ENCODE measurements at places on chromosomes 5 and 9.

DNA sequence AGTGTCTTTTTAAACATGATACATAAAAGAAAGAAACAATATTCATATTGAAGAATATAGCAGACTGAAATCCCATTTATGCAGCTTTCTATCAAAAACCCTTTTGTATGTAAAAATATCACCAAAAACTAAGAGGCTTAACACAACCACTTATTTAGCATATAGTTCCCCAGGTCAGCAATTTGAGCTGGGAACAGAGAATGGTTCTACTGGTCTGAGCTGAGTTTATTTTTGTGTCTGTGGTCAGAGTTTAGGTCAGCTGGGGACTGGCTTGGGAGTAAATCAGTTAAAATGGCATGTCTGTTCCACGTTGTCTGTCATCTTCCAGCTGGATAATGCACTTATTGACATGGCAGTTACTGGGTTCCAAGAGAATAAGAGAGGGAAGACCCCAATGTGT lies 165.0 kb downstream of the TMEM232 start:
- no peak for DNase-seq

- DNase-seq, result no peak
Measured at GRCh38 chr5:139925216-139925562, 117.9 kb downstream of the NRG2 start.

DNA sequence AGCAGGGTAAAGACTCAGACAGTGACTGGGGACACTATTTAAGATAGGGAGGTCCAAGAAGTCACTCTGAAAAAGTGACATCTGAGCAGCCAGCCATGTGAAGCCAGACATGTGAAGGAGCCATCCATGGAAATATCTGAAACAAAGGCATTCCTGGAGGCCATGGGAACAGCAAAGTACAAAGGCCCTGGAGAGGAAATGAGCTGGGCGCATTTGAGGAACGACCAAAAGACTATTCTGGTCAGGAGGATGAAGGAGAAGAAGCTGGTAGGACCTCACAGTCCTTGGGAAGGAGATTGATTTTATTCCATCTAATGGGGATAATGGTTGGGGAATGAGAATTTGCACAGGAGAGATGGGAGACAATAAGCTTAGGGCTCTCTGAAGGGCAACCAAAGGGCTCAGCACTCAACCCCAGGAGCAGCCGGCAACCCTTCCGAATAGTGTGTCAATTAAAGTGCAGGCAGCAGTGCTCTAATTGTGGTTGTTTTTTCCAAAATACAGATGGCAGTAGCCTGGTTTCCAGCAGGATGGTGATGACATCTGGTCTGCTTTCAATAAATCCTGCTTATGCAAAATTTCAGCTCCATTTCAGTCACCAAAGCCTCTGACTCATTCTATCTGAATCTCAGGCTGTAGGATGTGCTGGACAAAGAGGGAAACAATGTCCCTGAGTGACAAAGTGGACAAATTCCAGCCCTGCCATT lies 26.7 kb downstream of the FOXI1 start:
- DNase-seq, result no peak

DNA sequence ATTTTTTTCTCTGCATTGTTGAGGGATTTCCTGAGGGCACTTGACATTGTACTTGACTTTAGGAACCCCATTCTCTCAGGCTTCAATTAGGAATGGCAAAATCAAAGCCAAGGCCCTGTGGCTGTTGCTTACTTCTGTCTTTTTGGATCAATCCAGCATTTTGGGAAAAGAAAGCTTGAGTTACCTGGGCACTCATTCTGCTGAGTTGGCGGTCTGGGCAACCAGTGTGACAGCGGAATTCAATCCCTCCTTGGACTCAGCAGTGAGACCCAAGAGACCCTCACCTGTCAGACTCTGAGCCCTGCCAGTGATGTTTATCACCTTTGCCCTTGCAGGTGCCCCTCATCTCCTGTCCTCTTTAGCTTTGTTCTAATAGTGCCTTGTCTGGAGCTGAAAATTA lies 225.3 kb downstream of the PAPPA start:
- no peak for DNase-seq

DNA sequence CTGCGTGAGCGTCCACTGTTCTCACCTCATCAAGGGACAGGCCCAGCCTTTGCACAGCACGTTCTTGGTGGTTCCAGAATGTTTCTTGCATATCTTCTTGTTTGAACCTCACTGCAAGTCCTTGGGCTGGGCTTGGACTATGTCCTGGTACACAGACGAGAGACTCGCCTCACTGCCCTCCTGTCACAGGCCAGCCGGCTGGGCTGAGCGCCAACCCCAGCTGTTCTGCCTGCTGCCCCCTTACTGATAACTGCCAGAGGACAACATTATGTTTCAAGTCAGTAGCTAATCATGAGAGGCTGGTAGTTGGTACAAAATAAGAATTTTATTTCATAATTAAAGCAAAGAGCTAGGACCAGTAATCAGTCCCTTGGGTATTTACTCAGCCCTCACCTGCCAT lies 52.8 kb upstream of the LRRTM2 start:
- no peak for DNase-seq

DNA sequence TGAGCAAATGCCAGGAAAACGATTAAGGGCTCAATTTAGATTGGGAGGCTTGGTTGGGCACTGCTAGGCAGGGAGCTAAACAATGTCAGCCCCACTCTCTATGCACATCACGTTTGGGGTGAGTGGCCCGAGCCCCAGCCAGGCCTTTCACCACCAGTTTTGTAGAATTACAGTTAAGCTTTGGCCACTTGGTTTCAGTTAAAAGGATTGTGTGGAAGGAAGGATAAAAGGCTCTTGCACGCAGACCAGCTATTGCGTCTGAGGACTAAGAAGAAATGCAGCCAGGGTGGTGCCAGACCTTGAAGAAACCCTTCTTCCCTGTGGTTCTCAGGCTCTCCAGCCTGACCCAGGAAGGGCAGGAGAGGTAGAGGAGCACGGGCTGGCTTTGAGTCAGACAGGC lies 125.3 kb upstream of the SLC44A1 start:
- no peak for DNase-seq

Data from T-helper 22 cell (primary cell).